ENCODE measurements at places on chromosomes 3 and 15.

- no peak for DNase-seq
Measured at GRCh38 chr15:88275804-88276203, 19.3 kb upstream of the NTRK3 start.

DNA sequence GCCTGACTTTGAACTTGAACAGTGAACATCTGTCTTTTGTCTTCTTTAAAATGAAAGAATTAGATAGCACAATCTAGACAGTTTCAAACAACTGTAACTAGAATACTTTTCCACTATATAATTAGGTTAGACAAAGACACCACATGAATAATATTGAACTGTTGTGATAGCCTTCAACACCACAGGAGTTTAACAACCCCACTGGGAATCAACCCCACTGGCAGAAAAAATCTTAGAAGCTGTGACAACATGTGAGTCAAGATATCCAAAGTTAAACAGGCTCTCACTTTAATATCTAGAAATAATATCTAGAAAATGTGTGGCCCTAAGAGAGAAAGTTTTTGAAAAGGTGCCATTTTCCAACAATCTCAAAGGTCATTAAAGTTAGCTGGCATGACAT, 64.4 kb upstream of the PRICKLE2 start:
- DNase-seq = no peak

GRCh38 chr3:33145221-33145900, 31.5 kb downstream of the CRTAP start:
- no peak for DNase-seq

DNA sequence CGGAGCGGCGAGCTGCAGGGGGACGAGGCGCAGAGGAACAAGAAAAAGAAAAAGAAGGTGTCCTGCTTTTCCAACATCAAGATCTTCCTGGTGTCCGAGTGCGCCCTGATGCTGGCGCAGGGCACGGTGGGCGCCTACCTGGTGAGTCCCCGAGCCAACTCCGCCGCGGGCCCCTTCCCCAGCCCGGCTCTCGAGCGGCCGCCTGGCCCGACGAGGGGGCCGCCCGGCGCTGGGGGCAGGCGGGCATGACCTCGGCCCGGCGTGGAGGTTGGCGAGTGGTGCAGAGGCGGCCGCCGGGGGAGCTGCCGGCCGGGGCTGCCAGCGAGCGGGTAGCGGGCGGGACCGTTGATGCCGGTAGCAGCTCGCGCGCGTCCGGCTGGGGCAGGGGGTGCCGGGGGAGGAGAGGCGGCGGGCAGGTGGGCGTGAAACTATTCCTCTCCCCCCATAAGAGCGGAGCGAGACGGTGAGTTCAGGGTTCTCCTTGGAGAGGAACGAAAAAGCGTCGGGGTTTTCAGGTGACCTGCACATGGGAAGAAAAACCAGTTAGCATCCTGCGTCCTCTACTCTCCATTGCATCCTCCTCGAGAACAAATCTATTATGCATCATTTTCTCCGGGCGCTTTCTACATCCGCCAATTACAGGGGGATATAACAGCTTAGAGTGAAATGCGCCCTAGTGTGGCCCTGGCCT, 585 bp downstream of the SLCO3A1 start:
- DNase-seq = no peak

GRCh38 chr15:77518458-77518857, 97.8 kb downstream of the HMG20A start:
- DNase-seq = no peak
